ENCODE measurements at places on chromosomes 12 and 14.

GRCh38 chr14:93674343-93674742, 113.9 kb downstream of the PRIMA1 start:
- no peak for DNase-seq

DNA sequence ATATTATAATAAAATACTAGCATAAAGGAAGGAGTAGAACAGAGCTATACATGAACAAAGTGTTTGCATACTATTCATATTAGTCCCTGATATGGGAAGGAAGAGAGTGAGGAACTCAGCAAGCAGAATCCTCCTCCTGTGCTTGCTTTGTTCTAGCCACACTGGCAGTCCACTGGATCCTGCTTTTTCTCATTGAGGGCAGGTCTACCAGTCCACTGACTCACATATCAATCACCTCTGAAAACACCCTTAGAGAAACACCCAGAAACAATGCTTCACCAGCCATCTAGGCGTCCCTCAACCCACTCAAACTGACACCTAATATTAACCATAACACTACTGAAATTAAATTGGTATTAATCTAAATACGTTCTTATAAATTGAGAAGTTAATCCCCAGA, 1861.7 kb upstream of the SEL1L start:
- DNase-seq, result no peak

DNA sequence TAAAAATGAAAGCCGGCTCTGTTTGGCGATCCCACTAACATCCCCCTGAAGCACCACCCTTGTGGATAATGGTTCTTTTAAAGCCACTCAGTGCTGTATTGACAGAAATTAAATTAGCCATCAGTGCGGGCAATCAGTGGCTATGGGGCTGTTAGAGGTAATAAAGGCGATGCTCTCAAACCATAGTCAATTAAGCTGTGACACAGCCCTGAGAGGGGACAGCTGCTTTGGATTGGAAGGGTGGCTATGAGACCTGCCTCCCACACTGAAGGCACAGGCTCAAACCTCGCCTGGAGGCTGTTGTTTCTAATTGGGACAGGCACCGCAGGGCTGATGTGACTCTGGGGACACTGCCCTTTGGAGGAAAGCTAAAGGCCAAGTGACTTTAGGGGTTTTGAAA, 562.2 kb downstream of the VRK1 start:
- no peak for DNase-seq

GRCh38 chr14:32469388-32470160, 140.5 kb downstream of the AKAP6 start:
- DNase-seq, result no peak

GRCh38 chr12:69527506-69528272, 57.5 kb downstream of the FRS2 start:
- no peak for DNase-seq

DNA sequence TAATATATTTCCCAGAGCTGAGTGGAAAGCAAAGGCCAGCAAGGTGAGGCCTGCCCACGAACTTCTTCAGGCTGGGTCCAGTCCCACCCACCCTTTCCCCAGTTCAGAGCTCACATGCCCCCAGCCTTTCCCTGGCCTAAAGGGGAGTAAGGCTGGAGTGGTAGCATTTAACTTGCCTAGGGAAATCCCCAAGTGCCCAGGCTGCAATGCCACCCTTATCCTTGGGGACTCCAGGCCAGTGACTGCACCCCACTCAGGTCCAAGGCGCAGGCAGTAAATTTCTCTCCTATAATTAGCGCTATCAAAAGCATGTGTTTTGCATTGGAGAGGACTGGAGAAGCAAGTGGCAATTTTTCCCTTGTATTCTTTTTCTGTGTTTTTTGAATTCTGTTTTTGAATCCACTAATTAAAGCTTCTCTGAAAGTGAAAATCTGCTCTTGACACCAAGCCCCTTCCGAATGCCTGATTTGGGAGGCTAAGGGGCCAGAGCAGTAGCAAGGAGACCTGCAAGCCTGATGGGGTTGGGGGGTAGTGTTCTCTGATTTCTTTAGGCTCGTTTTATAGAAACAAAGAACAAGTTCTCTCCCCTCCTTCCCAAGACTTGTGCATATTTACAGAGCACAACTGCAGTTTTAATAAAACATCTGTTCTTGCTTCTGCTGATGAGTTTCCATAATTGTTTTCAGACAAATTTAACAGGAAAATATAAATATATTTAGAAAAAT, 3.5 kb upstream of the HOXC6 start:
- no peak for DNase-seq

- no peak for DNase-seq
These were observed 629 bp upstream of the TTC7B start for GRCh38 chr14:90816681-90817436.

DNA sequence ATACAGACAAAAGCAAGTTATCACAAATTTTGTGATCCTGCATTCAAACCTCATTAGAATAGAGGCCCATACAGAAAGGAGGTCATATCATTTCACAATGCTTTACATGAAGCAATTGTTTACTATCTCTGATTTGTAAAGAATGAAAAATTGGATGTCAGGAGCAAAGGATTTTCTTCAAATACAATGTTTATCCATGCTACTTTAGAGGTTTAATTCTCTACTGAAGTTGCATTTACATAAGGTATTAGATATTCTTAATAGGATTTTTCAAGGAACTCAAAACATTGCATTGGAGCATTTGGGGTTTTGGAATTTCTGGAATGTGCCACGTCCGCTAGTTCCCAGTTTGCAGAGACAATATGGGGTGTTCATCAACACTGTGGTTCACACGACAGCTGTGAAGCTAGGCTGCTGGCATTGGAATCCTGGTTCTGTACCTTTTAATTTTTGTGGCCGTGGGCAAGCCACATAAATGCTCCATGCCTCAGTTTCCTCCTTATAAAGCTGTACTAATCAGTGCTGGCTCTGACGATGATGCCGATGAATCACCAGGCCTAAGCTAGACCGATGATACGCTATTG, 174.8 kb downstream of the APAF1 start:
- DNase-seq, result no peak

DNA sequence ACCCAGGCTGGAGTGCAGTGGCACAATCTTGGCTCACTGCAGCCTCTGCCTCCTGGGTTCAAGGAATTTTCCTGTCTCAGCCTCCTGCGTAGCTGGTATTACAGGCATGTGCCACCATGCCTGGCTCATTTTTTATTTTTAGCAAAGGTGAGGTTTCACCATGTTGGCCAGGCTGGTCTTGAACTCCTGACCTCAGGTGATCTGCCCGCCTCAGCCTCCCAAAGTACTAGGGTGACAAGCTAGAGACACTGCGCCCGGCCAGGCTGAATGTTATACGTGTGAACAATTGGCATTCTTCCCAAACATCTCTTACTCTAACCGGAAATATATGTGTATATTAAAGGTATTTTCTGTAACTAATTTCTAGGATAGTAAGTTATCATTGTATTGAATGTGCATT, 13.2 kb upstream of the LIMA1 start:
- DNase-seq, result no peak

- DNase-seq, result no peak
These were observed 190.4 kb upstream of the FAR2 start for GRCh38 chr12:28958553-28959195.

DNA sequence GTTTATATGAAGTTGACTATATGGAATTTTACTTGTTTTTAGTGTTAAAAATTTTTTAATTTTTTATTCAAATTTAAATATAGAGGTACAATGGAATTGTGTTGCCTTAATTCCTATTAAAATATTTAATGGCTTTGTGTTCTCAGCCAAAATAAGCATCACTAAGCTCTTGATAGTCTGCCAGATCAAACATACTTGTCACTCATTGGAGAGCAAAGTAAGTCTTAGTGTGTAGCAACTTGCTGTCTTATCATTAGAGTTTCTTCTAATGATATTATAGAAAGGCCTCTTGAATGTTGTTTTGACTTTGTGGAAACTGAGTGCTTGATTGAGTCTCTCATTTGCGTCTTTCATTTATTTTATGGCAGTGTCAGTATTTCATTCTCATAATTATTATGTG, 10.7 kb downstream of the SFSWAP start:
- DNase-seq, result no peak

DNA sequence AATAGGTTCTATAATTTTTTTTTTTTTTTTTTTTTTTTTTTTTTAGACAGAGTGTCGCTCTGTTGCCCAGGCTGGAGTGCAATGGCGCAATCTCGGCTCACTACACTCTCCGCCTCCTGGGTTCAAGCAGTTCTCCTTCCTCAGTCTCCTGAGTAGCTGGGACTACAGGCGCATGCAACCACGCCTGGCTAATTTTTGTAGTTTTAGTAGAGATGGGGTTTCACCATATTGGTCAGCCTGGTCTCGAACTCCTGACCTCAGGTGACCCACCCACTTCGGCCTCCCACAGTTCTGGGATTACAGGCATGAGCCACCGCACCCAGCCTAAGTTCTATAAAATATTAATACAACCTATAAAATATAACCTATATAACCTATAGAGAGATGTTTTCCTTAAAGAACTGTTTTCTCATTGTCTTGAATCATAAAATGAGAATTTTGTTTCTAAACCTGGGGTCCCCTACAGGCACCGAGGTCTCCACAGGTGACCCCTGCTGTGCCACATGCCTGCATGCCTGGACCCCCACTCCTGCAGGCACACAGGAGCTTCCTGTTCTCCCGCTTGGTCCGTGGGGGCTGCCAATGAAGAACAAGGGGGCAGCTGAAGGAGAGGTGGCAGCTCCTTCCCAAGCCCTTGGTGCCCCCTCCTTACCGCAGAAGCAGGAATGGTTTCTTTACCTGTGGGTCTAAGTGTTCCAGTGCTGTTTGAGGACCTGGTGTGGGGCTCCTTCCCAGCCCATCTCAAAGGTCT, 70.9 kb upstream of the ZFP36L1 start:
- DNase-seq, result no peak

DNA sequence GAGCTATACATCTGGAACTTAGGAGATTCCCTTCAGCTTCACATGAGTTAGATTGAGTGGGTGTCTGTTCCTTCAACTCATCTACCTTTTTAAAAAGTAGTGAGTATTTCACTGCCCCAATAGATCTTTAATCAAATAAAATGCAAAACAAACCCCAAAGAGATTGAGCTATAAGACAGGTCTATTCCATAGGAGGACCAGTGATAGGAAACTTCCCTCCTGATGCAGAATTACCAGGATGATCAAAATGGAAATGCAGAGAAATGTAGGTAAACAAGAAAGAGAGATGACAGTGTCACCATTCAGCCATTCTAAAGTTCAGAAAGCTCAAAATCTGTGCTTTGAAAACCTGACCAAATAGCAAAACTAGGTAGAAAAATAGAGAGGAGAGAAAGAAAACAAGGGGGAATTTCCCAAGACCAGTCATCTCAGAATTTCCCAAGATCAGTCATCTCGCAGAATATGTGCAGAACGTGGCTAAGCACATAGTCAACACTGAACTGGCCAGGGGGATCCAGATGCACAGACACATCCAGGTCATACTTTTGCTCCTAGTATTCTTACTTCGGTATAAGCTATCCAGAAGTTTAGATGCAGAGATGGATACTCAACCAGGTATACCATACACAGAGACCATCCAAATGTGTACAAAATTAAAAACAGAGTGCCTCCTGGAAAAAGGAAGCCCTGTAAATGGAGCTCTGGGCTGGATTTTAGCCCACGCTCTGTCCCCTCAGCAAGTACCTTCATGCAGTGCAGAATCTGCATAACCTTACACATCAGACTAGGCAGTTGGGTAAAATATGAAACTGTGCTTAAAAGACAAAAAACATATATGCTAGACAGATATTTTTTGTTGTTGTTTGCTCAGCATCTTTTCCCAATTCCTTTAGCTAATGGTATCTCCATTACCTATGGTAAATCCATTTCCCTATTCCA, 27.4 kb downstream of the SLC41A2 start:
- DNase-seq, result no peak

- DNase-seq, result no peak
These were observed 36.6 kb downstream of the NID2 start for GRCh38 chr14:52032204-52032801.

DNA sequence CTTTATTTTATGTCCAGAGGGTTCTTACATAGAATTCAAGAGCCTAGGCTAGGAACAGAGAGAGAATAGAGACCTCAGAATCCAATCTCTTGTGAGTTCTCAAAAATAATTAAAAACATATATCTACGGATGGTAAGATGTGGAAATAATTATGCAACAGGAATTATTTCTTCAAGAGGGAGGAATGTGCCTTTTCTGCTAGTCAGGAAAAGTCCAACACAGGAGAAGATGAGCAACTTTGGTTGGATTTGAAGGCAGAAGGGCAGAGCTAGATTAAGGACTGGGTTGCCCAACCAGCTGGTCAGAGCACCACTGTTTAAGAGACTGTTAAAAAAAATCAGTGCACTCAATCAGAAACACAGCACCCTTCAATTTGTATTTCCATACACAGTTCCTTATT, 365.5 kb downstream of the ETNK1 start:
- no peak for DNase-seq

DNA sequence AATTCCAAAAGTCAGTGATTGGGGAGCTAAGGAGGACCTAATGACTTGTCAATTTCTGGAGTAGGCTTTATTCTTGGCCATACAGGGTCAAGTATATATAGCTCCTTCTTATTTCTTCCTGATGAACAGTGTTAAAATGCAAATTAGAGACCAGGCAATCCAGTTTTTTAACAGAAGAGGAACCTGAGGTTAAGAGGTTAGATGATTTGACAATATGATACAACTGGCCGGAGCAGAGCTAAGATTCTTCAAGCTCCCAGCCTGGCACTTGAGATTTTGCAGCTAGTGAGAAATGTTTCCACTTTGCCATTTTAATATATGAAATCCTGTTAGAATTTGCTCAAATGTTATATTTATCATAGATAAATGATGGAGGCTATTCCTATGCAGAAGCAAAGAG, 204.0 kb downstream of the SSPN start:
- DNase-seq, result no peak

DNA sequence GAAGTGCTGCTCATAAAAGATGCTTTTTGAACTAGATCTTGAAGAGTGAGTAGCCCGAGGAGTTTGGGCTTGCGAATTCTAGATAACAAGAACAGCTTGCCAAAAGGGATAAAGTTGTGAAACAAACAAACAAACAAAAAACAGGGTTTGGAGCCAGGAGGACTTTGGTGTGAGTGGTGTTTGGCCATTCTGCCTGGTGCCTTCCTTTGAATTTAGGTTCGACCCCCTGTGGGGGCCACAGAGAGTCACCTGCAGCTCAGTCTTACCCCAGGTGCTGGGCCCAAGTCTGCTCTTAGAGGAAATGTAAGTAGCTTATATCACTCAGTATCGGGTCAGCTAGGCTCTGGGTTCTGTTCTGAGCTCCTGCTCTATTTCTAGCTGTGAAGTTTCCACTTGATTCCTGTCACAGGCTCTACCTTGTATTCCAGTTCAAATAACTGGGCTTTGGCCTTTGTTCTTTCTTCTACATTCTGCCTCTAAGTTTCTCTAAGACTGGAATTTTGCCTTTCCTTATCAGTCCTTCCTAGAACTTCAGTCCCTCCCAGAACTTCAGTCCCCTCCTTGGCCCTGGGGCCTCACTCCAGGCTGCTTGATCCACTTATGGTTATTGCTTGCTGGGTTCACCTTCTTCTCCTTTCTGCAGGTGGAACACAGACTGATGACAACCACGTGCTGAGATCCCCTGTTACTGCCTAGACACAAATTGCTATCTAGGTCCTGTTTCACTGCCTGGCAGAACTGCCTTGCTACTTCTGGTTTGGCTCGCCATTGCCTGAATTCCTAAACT, 20.5 kb upstream of the DUSP6 start:
- no peak for DNase-seq
